Hematopoietic multipotent progenitor cell treated with erythropoietin and hydrocortisone succinate and interleukin-3 and kit ligand, for 4 days (in vitro differentiated cells): ENCODE measurements at places on chromosomes 3 and 15.

- peak; percentile 44 for DNase-seq
Observed at GRCh38 chr3:113747283-113748046, 630 bp downstream of the ATP6V1A start.

GRCh38 chr15:67107014-67107812 lies 41.8 kb downstream of the SMAD3 start:
- DNase-seq, result no peak

DNA sequence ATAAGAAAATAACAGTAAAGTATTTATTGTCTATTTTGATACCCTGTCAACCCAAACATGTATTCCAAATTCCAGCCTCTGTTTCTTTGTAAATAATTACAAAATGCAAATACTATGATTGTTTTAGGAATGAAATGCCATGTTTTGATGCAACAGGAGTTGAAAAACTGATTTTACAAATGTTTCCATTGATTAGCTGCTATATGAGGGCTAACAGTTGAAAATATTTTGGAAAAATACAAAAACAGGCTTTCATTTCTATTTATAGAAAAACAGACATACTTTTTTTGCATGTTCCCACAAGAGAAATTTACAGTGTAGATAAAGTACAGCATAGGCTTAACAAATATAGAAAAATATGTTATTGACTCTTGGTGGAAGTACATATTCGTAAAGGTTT lies 20.0 kb downstream of the MBNL1 start:
- no peak for DNase-seq

- peak; percentile 44 for DNase-seq
Observed at GRCh38 chr3:43997788-43998369, 243.8 kb upstream of the TOPAZ1 start.

DNA sequence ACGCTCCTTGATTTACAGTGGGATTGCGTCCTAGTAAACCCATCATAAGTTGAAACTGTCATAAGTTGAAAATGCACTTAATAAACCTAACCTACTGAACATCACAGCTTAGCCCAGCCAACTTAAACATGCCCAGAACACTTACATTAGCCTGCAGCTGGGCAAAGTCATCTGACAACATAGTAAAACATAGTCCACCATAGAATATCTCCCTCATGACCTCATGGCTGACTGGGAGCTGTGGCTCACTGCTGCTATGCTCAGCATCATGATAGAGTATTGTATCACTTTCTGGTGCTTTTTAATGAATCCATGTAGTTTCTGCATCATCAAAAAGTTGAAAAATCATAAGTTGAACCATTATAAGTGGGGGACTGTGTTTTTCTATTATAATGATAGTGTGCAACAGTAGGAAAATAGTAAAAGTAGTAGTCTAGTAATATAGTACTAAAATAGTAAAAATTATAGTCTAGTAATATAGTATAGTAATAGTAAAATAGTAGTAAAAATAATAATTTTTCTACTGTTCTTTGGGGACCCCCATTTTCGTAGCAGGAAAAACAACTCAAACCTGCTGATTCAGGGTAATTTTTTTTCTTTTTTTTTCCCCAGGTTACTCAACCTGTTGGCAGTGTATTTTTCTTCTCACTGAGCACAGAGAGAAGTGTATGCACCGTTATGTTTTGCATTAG lies 233.5 kb downstream of the MYRIP start:
- no peak for DNase-seq

DNA sequence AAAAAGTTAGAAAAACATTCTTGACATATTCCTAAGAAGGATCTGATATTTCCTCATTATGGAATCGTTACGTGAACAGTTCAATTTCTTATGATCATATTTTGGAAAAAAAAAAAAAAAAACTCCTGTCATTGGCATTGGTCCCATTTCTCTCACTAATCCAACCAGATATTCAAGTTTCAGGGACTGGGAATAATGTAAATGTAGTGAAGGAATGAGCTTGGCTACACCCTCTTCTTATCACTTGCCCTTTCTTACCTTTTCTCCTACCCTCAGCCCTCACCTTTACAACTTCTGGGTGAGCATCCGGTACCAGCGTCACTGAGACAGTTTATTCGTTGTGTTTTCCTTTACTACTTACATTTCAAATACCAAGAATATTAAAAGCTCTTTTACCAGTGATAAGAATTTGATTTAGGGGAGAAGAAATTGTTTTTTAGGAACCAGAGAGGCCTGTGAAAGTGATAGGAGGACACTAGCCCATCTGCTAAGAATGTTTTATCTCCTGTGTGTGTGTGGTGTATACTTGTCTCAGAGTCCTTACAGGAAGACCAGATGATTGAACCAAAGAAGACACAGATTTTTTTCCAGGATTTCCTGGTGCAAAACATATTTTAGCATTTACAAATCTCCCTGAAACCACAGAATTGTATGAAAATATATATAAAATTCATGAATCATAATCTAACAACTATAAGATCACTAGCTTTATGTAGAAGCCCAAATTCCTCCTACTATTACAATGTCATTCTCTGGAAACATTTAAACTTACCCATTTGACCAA lies 946.7 kb downstream of the ZPLD1 start:
- DNase-seq, result no peak

DNA sequence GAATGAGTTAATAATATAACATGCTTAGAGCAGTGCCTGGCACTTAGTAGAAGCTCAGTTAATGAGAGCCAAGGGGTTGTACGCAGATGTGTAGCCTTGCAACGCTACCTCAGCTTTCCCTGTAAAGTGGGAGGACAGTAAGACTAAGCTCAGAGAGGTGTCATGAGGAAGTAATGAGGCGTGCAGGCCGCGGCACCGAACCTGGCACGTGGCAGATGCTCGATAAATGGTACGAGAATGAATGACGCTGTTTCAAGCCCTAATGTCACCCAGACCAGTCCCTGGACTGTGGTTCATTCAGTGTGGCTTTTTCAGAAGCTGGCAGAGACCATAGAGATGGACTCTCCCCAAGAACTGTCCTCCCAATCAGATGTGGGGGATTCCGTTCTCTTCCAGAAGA lies 21.2 kb downstream of the GRIP2 start:
- DNase-seq, result no peak

- DNase-seq, result no peak
Observed at GRCh38 chr3:48688032-48688736, 2.5 kb upstream of the NCKIPSD start.

GRCh38 chr3:177749836-177750235 lies 552.6 kb upstream of the TBL1XR1 start:
- DNase-seq, result no peak

GRCh38 chr3:115648559-115648958 lies 25.2 kb downstream of the GAP43 start:
- no peak for DNase-seq

DNA sequence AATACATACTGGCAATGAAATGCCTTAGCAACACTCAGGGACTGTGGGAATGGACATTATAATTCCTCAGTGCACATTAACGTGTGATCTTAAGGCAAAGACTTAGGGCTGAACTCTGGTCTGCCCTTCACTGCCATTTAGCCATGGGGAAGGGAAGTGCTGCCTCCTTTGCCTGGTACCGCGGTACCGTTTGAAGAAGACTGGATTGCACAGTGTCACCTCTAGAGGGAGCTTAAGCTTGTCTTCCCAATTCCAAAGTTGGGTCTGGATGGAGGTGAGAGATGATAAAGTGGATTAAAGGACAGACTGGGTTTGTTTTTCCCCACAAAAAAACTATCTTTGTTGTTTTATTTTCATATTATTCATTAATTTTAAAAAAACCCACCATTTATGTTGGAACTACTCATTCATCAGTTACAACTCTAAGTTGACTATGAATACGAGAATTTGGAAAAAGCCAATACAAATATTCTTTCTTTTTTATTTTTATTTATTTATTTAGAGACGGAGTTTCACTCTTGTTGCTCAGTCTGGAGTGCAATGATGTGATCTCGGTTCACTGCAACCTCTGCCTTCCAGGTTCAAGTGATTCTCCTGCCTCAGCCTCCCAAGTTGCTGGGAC lies 60.0 kb upstream of the SYN2 start:
- DNase-seq, result peak; percentile 47

- DNase-seq, result no peak
Observed at GRCh38 chr15:95162967-95163531, 931.7 kb downstream of the MCTP2 start.

DNA sequence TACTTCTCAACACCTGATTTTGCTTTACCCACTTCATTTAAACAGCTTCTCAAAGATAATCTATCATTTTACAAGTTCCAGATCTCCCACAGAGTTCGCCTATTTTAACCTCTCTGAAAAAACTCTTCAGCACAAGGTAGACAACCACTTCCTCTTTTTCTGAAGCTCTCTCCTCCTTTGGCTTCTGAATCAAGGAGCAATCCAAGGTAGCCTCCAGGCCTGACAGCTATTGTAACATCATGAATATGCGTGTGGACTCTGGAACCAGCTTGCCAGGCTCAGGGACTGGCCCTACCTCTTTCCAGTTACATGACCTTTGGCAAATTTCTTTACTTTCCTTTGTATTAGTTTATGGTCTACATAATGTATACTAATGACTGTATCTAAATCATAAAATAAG lies 405.9 kb upstream of the ZNF385D start:
- DNase-seq, result peak; percentile 60

DNA sequence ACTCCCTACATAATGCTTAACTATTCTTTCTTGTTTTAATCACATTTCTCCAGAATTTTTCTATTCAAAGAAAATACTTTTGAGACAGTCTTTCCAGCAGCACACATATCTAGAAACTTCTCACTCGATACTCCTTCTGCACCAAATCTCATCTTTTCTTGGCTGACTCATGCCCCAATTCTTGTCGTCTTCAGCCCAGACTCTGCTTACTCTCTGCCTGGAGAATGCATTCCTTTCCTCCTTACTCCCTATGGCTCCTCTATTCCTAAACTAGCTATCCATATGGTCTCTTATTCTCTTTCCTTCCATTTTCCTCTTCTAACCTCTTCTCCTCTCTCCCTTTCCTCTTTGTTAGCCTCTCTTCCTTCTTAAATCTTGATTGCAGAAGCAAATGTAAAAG lies 158.7 kb downstream of the GBE1 start:
- DNase-seq, result no peak

- no peak for DNase-seq
Observed at GRCh38 chr3:59839810-59840515, 790.1 kb upstream of the CFAP20DC start.

DNA sequence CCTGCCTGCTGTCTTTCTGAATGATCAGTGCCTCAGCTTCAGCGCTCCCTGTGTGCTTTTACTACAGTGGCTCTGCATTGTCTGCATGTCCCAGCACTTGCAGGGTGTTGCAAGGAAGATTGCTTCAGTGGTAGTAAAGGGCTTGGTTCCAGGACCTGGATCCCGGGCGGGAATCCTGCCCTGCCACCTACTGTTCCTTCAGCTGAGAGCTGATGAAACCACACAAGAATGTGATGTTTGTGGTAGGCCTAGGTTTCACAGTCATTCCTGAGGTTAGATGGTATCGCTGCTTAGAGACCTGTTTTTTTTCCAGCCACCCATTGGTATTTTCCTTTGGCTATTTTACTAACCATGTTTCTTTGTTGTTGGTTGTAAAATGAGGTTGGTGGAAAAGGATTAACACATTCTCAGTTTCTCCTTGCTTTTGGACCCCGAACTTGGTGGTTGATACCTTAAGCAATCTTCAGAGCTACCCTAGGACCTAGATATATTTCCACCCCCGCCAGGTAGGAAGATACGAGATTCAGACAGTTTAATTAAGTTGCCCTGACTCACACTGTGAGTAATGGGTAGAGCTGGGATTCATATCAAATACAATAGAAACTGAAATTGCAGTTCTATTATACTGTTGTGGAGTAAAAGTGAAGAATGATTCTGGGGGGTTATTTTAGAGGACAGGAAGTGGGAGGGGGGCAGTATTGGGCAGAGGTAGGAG lies 11.4 kb downstream of the GPR87 start:
- no peak for DNase-seq

DNA sequence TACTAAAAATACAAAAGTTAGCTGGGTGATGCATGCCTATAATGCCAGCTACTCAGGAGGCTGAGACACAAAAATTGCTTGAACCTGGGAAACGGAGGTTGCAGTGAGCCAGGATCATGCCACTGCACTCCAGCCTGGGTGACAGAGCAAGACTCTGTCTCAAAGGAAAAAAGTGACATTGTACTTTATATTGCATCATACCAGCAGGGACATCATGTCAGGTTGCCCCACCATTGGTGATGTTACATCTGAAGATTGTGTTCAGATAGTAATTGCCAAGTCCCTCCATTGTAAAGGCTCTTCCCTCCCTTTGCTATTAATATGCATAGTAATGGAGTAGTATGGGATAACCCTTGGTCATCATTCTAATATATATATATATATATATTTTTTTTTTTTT lies 44.8 kb downstream of the FOXL2 start:
- DNase-seq, result peak; percentile 58

- no peak for DNase-seq
Observed at GRCh38 chr3:134605556-134605955, 45.3 kb downstream of the KY start.

DNA sequence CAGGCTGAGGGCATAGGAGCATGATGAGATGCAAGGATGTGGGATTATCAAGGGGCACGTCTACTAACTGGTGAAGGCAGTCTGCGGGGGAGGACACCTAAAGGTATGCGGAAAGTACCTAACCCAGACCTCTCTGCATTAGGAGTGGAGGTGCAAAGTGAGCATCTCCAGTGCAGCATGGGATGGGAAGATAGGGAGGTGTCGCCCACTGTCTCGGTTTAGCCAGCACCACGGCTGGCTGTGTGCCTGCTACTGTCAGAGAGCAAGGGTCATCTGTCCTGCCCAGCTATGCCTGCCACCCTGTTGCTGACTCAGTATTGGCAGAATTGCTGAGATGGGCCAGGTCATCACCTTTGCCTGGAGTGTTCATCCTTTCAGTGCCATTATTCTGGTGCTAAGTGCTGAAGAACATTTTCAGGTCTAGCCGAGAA lies 40.1 kb downstream of the OXNAD1 start:
- DNase-seq, result peak; percentile 10

GRCh38 chr15:39313467-39313866 lies 267.4 kb upstream of the THBS1 start:
- no peak for DNase-seq

DNA sequence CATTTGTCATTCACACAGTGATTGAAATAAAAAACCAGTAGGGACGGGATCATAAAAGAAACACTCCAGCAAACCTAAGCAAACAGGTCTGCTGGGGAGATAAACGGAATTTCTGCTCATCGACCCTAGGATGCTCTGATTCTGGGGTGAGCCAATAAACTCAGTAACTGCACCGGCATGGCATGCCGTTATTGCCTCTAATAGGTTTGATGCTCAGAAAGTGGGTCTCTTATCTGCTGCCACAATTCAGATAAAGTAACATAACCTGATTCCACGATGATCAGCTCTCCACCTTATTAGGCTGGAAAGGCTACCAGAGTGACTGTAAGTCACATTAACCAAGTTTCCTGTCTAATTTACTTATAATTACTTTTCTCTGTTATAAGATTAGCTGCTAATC lies 19.6 kb downstream of the DCLK3 start:
- no peak for DNase-seq

DNA sequence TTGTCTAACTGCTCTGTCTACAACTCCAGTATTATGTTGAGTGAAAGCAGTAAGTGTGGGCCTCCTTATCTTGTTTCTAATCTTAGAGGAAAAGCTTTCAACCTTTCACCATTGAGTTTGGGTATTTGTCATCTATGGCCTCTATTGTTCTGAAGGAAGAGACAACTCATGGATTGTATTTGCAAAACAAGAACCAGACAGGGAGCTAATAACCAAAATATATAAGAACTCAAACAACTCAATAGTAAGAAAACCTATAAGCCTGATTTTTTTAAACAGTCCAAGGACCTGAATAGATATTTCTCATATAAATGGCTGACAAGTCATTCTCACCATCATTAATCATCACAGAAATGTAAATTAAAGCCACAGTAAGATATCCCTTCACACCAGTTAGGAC lies 113.0 kb downstream of the TAFA4 start:
- no peak for DNase-seq

- DNase-seq, result no peak
Observed at GRCh38 chr3:195085356-195086130, 185.4 kb downstream of the XXYLT1 start.
